ENCODE measurements at places on chromosomes 1 and 21. TPM values are rescaled to one million over a fixed set of nuclear protein-coding genes. Genes with fewer than 3 reads are reported as not detected.

SLAMF1 gene
- total RNA-seq: under 0.01 TPM

CELA2B gene
- total RNA-seq: not detected

PADI4 gene
- total RNA-seq: not detected

SAMD13 gene
- total RNA-seq: 0.14 TPM

LORICRIN gene
- total RNA-seq: not detected

TNNT2 gene
- total RNA-seq: not detected

LCE2C gene
- total RNA-seq: not detected

LDLRAD2 gene
- not detected for total RNA-seq

SH2D1B gene
- not detected for total RNA-seq

Data from placental pericyte (primary cell).